ENCODE measurements at places on chromosomes 1 and 21.
A peak's percentile ranks its signal among the peaks of the same experiment; 100 is the strongest.

GRCh38 chr1:119648620-119649004 lies 546 bp upstream of the ZNF697 start:
- DNase-seq: no peak

- DNase-seq: peak; percentile 58
These were observed at the start of gene PRDM16 for GRCh38 chr1:3068564-3069431. TSS of gene PRDM16 (plus strand) at chr1:3069203. CDS start at chr1:3069260, 57 bp downstream.

GRCh38 chr1:26726784-26727183 lies 31.0 kb downstream of the ARID1A start:
- DNase-seq: no peak

DNA sequence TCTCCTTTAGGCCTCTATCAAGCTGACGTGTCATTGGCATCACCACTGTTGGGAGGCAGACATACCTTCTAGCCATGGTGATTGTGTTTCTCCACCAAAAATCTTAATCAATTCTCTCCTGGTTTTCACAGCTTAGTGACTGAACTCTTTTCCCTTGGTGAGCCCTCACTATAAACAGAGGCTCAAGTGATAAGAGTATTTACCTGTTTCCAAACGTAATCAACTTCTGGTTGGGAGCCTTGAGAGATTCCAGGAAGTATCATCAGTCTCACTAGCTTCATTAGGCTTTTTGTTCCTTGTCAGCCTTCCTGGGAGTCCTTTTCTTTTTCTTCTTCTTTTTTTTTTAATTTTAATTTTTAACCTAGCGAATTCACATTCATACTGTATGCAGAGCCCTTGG lies 33.8 kb upstream of the KCNQ4 start:
- DNase-seq: no peak

DNA sequence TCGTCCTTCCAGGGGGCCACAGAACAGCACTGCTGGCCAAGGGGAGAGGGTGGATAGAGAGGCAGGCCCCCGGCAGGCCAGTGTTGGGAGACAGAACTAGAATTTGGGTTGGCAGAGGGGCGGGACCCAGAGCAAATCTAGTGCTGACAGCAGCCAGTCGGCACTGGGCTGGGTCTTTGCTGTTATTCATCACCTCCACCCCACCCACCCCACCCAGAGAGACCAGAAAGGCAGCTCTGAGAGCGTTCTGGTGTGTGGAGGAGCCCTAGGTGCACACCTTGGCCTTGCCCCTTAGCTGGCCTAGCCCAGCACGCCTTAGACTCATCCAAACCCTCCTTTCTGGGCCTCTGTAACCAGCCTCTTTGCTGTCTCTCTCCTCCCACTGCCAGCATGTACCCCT lies 6.4 kb upstream of the PKP1 start:
- no peak for DNase-seq

- DNase-seq: no peak
These were observed 164.7 kb downstream of the GALNT2 start for GRCh38 chr1:230231774-230232145.

GRCh38 chr1:1431845-1432273 lies 3.6 kb upstream of the VWA1 start:
- DNase-seq: no peak

Measured in GM23248 (cell line).